ENCODE measurements at places on chromosomes 3 and 15. TPM values are rescaled to one million over a fixed set of nuclear protein-coding genes. Genes with fewer than 3 reads are reported as not detected.

TAGLN3 gene
- total RNA-seq: 1.1 TPM

ST8SIA2 gene
- not detected for total RNA-seq

ATP13A5 gene
- not detected for total RNA-seq

TGM5 gene
- total RNA-seq: 1.3 TPM

CMTM8 gene
- total RNA-seq: 1.5 TPM

SCAPER gene
- total RNA-seq: 34.3 TPM

FAM81A gene
- 0.15 TPM for total RNA-seq

GP5 gene
- total RNA-seq: 0.31 TPM

WDR48 gene
- total RNA-seq: 43.3 TPM

LYZL4 gene
- not detected for total RNA-seq

ABHD14A gene
- 12.6 TPM for total RNA-seq

PRRT3 gene
- total RNA-seq: 3.2 TPM

NEK10 gene
- total RNA-seq: 2.7 TPM

MYLK gene
- 2,522 TPM for total RNA-seq

SLC9A9 gene
- 12.8 TPM for total RNA-seq
